ENCODE measurements at places on chromosomes 3 and 15.

- DNase-seq: no peak
These were observed 7.9 kb downstream of the RAP2B start for GRCh38 chr3:153169793-153170383.

GRCh38 chr3:177306252-177306651, 109.0 kb upstream of the TBL1XR1 start:
- no peak for DNase-seq

DNA sequence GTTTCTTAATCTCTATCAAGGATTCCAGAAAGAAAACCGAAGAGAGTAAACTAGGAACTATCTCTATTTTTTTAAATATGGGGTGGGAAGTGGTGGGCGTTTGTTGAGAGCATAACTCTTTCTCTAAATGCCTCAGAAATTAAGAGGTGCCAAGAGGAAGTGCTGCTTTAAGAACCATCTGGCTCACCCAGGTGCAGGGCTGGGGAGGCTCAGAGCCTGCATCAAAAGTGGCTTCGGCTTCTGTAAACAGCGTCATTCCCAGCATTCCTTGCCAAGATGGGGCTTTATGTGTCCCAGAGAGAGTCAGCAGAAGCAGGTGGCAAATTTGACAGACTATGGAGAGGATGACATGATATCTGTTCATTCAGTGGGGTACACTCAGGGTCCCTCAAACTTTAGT, 123.3 kb upstream of the BFSP2 start:
- DNase-seq: no peak

- DNase-seq: no peak
These were observed at the start of gene MYZAP for GRCh38 chr15:57591822-57592367. Gene MYZAP, plus strand, starts transcription at chr15:57591904. Its CDS starts 131 bp downstream, at chr15:57592035.

- DNase-seq: no peak
These were observed 52.1 kb downstream of the TGFBR2 start for GRCh38 chr3:30658328-30659052.

- DNase-seq: no peak
These were observed 938 bp downstream of the DZIP3 start for GRCh38 chr3:108590460-108590859.

GRCh38 chr3:179436517-179436916, 14.8 kb downstream of the GNB4 start:
- no peak for DNase-seq

- no peak for DNase-seq
These were observed 298.3 kb upstream of the TGFBR2 start for GRCh38 chr3:30308131-30308530.

DNA sequence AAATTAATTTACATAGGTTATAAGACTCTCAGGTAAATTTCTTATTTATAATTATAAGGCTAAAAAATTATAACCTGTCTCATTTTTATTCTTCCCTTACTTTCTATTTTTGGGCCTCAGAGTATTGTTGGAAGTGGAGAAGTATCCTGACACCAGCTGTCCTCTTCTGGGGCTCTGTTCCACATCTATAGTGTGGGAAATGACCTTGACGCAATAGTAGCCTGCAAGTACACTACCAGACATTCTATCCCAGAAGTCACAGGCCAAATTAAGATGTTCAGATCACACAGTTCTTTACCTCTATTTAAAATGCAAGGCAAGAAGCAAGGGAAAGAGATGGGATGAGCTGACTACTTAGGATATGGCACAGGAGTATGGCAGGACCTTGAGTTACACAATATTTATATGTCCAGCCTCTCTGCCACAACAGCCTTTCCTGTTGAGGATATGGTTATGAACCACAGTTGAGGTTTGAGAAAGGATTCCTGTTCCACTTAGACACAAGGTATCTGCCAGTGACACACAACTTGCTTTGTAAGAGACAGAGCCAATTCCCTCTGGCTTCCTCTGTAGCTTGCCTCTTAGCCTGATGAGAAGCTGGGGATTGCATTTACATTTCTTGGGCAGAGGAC, 158.0 kb upstream of the IL12A start:
- no peak for DNase-seq

GRCh38 chr15:59694779-59695178, 5.7 kb upstream of the BNIP2 start:
- DNase-seq: no peak

GRCh38 chr15:72276326-72276700, 4.0 kb upstream of the PARP6 start:
- DNase-seq: no peak

DNA sequence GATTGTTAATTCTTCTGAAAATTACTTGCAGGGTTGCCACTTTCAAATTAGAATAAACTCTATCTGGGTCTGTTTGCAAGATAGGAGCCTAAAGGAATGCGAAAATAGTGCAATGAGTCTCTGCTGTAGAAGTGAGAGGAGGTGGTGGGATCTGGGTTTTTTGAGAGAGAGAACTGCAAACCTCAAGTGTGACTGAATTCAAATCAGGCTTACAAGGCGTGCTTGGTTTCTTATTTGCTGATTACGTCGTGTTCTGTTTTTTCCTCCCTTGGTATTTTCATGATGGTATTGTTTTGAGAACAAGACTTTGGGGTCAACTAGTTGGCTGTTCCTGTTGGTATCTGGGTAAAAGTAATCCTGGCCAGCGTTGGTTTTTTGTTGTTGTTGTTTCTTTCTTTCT, 490.9 kb upstream of the CFAP20DC start:
- DNase-seq: no peak

- no peak for DNase-seq
These were observed 23.4 kb downstream of the PXK start for GRCh38 chr3:58356054-58356453.

- no peak for DNase-seq
These were observed 333.9 kb downstream of the TIGIT start for GRCh38 chr3:114627770-114628169.

- DNase-seq: no peak
These were observed 81.0 kb downstream of the ASB7 start for GRCh38 chr15:100683434-100683833.

GRCh38 chr3:194404365-194405140, 5.5 kb upstream of the GP5 start:
- no peak for DNase-seq

DNA sequence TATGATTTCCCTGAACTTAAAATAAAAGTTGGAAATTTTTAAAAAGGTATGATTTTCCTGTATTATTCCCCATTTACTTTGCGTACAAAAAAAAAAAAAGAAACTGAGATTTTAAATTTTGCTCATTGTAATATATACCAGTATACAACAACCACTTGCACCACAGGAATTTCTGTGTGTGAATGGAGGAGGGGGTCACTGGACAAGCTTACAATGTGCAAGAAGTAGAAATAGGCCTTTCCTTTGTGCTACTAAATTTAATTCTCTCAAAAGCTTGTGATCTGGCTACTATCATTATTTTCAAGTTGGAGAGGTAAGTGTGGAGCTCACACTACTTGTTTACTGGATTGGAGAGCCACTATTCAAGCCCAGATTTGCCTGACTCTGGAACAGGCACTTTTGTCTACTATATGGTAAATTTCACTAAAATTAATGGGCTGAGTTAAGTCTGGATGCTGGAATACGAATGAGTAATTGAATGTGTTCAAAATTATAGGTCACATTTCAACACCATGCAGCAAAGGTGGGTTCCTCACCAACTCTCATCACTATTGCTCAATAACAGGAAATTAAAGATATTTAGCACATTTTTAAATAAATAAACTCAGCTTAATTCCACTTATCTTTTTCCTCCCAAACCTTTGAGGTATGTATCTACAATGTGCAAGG, 148.0 kb upstream of the MBNL1 start:
- DNase-seq: no peak

- DNase-seq: no peak
These were observed 46.5 kb downstream of the KLHDC8B start for GRCh38 chr3:49217688-49218470.

DNA sequence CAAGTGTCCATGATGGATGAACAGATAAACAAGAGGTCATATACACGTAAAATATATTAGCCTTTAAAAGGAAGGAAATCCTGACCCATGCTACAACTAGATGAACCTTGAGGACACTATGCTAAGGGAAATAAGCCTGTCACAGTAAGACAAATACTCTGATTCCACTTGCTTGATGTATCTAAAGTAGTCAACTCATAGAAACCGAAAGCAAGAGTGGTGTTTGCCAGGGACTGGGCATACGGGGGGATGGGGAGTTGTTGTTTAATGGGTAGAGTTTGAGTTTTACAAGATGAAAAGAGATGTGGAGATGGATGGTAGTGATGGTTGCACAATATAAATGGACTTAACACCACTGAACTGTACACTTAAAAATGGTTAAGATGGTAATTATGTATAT, 65.4 kb downstream of the C3orf70 start:
- no peak for DNase-seq

DNA sequence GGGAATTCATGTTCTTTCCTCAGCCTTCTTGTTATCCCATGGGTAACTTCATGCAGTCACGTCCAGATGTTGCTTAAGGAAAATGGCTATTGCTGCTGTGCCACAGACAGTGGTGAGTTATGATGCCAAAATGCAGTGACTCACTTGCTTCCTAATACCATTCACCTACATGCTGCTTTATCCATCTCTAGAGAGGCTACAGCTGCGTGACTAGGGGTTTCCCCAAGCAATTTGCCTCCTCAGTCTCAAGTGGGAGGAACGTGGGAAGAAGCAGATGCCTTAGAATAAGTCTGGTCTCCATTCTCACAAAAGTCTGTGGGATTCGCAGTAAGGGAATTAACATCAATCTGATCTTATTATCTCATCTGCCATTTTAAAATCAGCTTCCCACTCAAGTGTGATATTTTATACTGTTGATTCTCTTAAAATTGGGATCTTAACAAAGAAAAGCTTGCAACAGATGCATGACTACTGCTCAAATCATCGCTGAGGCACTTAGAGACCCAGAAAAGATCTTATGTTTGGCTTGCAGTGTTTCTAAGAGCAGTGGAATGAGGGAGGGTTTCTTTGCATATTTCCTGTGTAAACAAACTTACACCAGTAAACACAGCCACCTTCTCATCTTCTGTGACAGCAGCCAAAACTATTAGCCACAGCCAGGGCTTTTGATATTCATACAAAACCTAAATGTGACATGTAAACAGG, 62.0 kb upstream of the ACP3 start:
- DNase-seq: no peak

DNA sequence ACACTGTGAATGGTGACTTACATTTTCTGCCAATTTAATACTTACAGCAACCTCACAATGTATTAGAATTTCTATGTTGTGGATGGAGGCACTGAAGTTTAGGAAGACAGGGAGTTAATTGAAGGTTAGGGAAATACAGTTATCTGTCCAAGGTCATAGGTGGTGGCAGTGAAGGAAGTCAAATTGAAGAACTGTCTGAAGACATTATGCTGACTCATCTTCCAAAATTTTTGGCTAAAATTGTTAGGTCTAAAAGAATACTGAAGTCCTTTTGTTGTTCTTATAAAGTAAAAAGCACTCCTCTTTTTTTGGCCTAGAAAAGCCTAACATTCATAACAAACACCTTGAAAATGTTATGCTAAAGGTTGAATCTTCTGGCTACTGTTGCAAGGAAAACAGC, 27.7 kb downstream of the EMC4 start:
- DNase-seq: no peak

GRCh38 chr3:121998030-121998580, 23.9 kb downstream of the ILDR1 start:
- no peak for DNase-seq

DNA sequence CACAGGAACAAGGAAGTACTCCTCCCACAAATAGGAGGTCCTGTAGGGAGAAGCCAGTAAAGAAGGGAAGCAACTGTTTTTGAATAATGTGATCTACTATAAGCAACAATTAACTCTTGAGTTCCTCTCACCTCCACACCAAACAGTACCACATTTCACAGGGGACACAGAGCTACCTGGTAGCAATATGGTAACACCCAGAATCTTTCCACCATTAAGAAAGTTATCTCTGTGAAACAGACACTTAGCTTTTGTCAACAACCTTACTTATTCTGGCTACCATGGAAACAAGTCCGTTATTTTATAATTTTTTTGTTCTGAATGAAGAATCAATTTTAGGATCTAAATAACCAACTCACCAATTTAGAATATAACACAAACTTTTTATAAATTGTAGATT, 49.5 kb downstream of the TBL1XR1 start:
- no peak for DNase-seq

DNA sequence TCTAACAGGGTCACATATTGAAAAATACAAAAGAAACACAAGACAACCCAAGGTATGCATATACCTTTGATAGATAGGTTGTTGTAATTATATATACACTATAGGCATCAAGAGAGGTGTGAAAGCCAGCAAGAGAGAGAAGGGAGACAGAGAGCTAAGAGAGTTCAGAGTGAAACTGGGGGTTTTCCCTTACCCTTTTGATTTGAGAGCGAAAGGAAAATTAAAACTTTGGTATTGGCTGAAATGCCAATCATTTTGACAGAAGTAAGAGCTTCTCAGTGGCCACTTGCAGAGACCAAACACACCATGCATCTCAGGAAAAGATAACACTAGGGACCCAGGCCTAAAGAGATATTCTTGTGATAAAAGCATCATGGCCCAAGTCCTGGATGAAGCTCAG, 183.6 kb downstream of the SHOX2 start:
- no peak for DNase-seq

DNA sequence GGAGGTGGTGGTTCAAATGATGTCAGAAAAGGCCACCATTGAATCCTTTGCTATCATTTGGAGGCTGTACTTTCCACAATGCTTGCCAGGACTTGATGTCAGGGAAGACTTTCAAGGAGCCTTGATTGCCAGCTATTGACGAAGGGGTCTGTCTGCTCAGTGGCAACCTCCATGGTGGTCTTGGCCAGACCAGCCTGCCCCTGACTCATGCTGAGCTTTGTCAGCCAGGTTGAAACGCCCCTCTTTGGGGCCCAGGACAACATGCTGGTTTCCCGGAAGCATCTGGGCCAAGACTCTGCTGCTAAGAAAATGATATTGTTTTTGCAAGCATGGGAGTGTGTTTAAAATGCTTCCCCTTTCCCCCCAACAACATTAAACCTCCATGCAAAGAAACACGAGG, 26.7 kb downstream of the CGNL1 start:
- DNase-seq: no peak

- no peak for DNase-seq
These were observed 267.1 kb upstream of the TPRG1 start for GRCh38 chr3:188904670-188905069.

DNA sequence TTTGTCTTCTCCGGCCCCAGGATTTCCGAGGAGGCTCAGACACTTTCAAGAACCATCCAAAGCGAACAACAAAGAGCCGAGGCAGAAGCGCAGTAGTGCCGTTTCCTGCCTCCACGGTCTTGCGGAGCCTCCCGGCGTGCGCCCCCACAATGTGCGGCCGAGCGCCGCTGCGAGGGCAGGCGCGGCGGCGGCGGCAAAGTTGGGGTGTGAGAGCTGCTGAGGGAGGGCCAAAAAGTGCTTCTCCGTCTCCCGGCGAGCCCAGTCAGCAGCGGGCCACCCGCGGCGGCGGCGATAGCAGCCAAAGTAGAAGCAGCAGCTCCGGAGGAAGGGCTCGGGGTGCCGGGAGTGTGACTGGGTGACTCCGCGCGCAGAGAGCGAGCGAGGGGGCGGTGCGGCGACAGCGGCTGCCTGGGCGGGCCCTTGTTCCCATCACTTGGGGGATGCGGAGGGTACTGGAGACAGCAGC, 749.1 kb downstream of the ROBO1 start:
- DNase-seq: no peak
